ENCODE measurements at places on chromosomes 3 and 15.

- no peak for DNase-seq
Observed at GRCh38 chr3:170085396-170085795, 47.6 kb downstream of the GPR160 start.

DNA sequence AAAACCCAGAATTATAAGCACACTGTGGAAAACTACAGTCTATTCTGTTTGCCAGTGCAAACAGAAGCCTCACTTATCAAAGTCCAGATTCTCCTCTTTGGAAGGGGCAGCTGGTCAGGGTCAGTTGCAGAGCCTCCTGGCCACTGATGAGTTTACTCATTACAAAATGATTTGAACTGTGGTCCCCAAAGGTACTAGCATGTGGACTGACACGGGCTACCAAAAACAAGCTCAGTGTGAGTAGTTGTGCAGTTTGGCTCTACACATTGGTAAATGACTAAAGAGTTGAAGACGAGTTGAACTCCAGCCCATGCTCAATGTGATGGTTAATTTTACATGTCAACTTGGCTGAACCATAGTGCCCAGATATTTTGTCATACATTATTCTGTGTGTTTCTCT is 221.5 kb downstream of the ZIC4 start:
- DNase-seq = no peak

DNA sequence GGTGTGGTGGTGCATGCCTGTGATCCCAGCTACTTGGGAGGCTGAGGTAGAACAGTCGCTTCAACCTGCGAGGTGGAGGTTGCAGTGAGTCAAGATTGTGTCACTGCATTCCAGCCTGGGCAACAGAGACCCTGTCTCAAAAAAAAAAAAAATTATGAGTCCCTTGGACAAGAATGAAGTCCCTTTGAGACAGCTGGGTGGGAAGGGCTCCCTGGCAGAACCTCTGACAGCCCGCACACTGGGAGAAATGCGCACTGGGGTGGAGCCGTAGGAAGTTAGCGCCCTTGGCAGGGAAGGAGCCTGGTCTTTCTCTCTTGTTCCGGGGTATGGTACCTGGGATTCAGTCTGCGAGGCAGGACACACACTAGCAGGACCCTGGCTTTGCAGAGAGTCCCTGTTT is 51.4 kb downstream of the SLC30A4 start:
- no peak for DNase-seq

DNA sequence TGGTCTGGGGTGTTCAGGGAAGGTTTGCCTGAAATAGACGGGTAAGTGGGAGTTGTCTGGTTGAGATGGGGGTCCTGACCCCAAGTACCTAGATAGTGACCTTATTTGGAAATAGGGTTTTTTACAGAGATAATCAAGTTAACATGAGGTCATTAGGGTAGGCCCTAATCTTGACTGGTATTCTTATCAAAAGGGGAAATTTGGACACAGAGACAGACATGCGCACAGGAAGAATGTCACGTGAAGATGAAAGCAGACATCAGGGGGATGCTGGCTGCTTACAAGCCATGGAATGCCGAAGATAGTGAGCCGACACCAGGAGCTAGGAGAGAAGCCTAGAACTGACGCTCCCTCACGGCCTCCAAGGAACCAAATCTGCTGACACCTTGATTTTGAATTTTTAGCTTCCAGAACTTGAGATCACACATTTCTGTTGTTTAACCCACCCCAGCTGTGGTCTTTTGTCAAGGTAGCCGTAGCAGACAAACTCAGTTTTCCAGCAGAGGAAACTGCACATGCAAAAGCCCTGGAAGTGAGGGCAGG is 17.1 kb downstream of the BHLHE40 start:
- DNase-seq = no peak

DNA sequence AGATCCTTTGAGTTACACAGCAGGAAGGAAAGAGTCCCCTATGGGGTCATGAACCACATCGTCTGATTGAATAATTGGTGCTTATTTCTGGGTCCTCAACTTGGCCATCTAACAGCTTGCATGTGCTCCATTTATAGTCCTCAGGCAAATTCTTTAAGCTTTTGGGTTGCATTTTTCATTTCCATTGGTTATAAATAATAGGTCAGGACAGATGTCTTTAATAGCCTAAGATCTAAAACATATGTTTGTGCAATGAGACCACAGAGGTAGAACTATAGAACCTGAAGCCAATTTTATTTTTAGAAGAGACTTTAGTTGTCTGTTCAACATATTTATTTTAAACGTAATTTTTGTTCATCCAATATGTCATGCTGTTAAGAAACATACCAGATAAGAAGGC is 43.2 kb downstream of the CD200R1L start:
- no peak for DNase-seq

DNA sequence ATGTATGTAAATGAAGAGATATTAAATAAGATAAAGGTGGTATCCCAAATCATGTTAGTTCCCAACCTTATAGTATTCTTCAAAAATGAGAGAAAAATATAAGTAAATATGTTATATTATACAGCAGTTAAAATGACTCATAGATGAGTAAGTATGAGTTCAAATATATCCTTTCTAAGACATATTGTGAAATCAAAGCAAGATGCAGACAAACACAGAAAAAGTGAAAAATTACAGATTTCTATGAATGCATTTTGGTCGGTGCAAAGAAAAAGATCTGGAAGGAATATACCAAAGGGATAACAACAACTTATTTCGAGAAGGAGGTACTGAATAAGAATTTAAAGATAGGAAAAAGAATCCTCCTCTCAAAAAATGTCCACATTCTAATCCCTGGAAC is 181.2 kb upstream of the TTC14 start:
- no peak for DNase-seq

- no peak for DNase-seq
Observed at GRCh38 chr15:58977887-58978286, 9.6 kb upstream of the RNF111 start.

- DNase-seq = no peak
Observed at GRCh38 chr15:69613182-69613581, 160.6 kb downstream of the RPLP1 start.

DNA sequence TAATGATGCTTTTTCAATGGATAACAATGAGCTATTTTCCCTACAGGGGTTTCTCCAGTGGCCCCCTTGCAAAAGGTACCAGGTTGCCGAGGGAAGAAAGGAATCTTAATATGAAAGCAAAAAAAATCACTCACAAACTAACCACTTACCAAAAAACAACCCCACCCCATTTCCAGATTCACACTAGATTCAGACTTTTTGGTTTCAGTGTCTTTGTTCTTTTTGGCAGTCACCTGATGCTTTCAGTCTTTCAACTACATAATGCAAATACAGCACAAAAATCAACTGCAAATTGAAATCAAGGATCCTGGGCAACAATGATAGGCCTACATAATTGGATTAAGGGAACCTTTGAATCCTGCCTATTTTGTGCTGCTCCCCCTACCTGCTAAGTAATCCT is 71.1 kb upstream of the RAP2B start:
- no peak for DNase-seq

GRCh38 chr3:81788044-81788443 is 26.6 kb upstream of the GBE1 start:
- DNase-seq = no peak

DNA sequence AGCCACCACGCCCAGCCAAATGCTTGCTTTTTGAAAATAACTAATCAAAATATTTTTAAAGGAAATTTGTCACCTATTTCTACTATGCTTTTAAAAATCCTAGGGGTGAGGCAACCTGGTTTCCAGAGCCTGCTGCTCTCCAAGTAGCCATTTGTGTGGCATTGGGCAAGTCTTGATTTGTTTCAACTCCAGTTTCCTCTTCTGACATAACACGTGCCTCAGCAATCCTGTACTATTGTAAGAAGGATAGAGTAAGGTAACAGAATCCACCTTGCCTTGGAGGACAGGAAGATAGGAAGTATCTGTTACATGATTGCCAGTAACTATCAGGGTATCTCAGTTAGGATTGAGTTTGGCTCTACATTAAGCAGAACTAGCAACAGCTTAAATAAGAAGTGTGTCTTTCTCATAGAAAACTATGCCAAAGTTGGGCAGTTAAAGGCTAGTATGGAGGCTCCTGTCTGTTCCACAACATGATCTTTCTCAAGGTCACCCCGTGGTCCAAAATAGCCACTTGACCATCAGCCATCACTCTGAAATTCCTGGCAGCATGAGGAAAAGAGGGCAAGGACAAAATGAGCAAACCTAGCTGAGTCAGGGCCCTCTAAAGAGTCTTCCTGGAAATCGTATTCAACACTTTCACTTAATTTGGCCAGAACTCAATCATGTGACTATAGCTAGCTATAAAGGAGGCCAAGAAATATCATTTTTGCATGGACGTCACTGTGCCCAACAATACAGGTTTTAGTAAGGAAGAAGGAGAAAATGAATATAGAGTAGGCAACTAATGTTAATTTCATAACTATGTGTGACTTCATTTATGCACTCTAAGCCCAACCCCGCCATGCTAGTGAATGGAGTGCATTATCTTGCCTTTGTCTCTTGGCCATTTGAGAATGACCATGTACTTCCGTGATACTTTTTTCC is 66.1 kb downstream of the HMG20A start:
- no peak for DNase-seq

DNA sequence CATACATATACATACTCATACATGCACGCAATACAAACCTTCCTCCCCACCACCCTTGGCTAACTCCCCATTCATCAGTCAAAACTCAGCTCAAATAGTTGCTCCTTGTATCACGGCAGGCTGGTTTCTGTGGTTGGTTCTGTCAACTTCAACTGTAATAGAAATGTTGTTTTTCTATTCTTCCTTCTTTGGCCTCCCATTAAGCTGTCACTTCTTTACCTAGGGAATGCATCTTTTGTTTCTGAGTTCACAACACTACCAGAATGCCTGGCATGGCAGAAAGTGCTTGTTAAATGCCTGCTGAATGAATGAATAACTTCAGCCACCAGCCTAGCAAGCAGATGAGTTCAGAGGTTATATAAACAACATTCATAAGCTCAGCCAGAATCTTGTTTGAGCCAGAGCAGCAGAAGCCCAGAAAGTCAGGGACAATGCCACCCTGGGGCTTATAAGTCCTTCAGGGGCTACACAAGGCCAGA is 63.1 kb downstream of the B3GALNT1 start:
- DNase-seq = no peak

GRCh38 chr3:55701997-55702396 is 214.9 kb upstream of the WNT5A start:
- DNase-seq = no peak

- no peak for DNase-seq
Observed at GRCh38 chr3:81868597-81868996, 107.2 kb upstream of the GBE1 start.

GRCh38 chr3:55327131-55327920 is 159.8 kb downstream of the WNT5A start:
- no peak for DNase-seq

- DNase-seq = no peak
Observed at GRCh38 chr3:182794455-182795388, 1.4 kb downstream of the ATP11B start.

DNA sequence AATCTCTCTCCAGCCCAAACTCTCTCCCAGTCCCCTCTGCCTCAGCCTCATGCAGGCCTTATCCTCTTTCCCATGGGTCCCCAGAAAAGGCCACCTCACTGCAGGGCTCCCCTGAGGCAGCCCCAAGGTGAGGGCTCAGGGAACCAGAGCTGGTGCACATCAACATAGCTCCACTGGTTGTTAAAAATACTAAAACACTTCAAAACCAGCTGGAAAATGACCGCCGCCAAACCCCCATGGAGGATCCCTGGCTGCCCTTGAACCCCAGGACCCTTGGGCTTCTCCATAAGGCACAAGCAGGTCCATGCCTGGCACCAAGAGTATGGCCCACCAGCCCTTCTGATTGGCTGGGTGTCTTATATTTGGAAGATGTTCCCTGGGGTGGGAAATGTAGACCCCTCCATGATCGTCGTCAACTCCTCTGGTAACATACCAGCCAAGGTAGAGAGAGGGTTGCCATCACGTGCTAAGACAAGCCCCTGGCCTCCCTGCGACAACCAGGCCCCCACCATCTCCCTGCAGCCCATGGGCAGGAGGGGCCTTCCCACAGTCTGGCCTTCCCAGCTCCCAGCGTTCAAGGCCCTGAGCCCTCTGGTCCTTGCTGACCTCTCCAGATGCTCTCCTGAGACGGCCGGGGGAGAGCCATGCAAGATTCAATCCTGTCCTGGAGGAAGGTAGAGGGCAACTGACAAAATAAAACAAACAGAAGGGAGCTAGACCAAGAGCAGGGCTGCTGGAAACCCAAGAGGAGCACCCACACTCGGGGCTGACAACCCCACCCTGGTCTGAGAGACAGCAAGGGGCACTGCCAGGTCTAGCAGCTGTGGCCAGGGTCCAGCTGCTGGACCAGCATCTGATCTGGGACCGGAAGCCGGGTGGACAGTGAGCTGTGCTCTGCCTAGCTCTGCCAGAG is 132.1 kb upstream of the PRR20G start:
- DNase-seq = no peak

GRCh38 chr15:50830477-50831354 is 65.2 kb upstream of the SPPL2A start:
- DNase-seq = no peak

GRCh38 chr3:146969356-146969755 is 364.2 kb upstream of the PLSCR5 start:
- no peak for DNase-seq

DNA sequence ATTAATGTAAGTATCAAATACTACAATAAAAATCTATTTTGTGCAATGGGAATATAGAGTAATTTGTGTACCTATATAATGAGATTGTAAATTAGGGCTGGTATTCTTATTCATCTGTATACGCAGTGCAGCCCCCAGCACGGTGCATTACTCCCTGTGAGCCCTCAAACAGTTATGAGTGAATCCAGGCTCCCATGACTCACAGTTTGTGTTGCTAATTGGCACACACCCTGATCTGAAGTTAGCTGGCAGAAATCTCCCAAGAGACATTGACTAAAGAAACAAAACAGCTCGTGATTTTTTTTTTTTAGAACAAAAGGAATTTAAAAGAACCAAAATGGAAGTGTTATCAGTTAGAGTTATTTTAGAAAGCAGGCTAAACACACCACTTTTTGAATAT is 15.7 kb downstream of the GK5 start:
- DNase-seq = no peak

- DNase-seq = no peak
Observed at GRCh38 chr15:70318594-70319465, 221.1 kb upstream of the TLE3 start.

GRCh38 chr3:8969241-8969640 is 6.0 kb upstream of the RAD18 start:
- no peak for DNase-seq

GRCh38 chr3:166663194-166663593 is 716.9 kb downstream of the ZBBX start:
- DNase-seq = no peak

GRCh38 chr3:69012100-69012799 is 1.2 kb downstream of the EOGT start:
- DNase-seq = peak; percentile 59

GRCh38 chr15:69096626-69097025 is 63.8 kb upstream of the GLCE start:
- no peak for DNase-seq

GRCh38 chr3:143070977-143071551 is 48.5 kb upstream of the CHST2 start:
- DNase-seq = no peak
